ENCODE measurements at places on chromosomes 11 and 22.
A peak's percentile ranks its signal among the peaks of the same experiment; 100 is the strongest.

GRCh38 chr11:13140873-13141655 lies 131.9 kb downstream of the RASSF10 start:
- DNase-seq, result no peak

GRCh38 chr22:29831958-29832357 lies 6.1 kb downstream of the ASCC2 start:
- no peak for DNase-seq

GRCh38 chr22:17724241-17724640 lies 50.0 kb downstream of the BID start:
- no peak for DNase-seq

- DNase-seq, result peak; percentile 88
These were observed 26.8 kb downstream of the RPL3 start for GRCh38 chr22:39292561-39293074.

DNA sequence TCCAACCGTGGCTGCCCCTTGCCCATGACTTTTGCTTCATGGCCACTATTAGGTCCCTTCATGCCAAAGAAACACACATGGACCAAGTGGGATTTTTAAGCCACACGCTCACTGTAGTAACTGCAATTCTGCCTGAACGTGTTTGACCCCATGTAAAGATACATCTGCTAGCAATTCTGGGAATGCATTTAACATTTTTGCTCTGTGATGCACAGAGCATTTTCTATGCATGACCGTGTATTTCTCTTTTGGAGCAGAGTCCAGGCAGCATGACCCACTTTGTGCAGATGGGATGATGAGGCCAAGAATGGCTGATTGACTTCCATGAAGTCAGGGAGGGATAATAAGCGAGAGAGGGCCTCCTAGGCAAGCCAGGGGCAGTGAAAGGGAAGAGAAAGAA lies 108.5 kb downstream of the TP53I11 start:
- peak; percentile 90 for DNase-seq

GRCh38 chr11:118689852-118690552 lies 10.6 kb upstream of the TREH start:
- DNase-seq, result peak; percentile 97

GRCh38 chr22:32676191-32676590 lies 125.3 kb upstream of the TIMP3 start:
- no peak for DNase-seq

DNA sequence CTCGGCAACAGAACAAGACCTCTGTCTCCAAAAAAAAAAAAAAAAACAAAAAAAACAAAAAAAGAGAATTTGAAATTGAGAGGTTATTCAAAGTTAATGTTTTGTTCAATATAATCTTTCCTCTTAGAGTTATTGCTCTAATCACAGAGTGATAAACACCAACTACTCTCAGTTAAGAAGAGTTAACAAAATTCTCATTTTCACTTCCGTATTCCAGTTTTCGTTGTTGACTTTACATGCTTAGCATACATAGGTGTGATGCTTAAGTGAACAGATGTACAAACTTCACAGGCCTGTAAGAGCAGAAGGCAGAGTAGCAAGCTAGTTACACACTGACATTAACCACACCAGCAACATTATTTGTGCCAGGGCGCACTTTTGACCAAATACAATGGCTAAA lies 12.3 kb downstream of the EIF4ENIF1 start:
- no peak for DNase-seq

- peak; percentile 63 for DNase-seq
These were observed 1.1 kb downstream of the TLCD5 start for GRCh38 chr11:120326228-120326627.

DNA sequence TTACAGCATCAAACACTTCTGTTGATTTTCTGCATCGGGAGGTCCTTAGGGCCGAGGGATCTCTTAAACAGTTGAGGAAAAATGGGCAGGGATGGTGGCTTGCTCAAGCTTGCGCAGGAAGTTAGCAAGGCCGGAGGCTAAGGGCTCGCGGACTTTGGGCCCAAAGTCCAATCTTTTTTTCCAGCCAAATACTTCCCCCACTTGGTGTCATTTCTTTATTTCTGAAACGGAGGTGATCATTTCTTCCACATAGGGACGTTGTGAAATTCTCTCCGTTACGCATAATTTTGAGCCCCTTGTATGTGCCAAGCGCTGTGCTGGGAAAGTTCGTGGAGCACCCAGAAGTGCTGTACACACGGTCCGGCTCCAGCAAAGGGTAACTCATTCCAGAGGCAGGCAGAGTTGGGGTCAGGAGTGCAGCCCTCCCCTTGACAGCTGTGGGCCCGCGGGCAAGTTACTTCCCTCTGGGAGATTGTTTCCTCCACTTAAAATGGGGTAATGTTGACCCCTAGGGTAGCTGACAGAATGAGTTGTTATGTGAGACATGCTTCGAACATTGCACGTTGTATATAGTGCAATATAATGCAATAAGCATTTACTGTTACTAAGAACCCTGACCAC lies 809 bp downstream of the MIEF1 start:
- DNase-seq, result no peak

DNA sequence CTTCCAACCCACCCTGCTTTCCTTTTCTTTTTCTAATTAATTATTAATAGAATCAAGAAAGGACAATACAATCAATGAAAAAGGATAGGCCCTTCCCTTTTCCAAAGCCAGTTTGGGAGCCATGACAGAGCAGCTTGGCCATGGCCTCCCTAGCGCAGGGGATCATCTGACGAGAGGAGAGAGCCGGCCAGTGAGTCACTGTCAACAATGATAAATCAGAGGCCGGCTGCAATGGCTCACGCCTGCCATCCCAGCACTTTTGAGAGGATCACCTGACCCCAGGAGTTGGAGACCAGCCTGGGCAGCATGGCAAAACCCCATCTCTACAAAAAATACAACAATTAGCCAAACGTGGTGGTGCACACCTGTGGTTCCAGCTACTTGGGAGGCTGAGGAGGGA lies 27.5 kb upstream of the KRTAP5-7 start:
- DNase-seq, result no peak

- peak; percentile 59 for DNase-seq
These were observed 106.1 kb upstream of the PLET1 start for GRCh38 chr11:112366777-112367176.

DNA sequence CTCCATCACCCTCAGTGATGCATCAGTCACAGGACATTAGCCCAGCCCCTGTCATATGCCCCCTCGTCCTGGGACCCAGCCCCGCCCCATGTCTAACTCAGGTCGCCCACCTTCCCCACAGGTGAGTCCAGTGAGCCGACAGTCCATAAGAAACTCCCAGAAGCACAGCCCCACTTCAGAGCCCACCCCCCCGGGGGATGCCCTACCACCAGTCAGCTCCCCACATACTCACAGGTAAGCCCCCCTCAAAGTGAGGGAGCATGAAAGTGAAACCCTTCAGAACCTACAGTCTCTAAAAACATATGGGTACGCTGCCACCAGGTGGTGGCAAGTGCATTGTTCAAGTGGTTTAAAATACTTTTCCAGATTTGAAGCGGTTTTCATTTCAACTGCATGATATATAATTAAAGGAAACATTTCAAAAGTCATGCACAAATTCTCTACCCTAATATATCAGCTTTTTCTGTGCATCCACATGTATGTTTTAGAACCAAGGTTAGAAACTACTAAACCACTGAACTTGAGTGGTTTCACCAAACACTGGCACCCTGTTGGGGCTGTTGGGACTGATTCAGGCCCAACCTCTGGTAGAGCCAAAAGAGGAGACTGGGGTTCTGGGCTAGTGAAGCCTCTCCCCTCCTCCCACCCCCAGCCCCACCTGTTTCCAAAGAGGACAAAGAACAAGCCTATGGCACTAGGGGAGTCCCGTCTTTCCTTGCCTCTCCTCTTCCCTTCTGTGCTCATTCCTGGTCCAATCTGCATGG lies 17.3 kb downstream of the EPS8L2 start:
- DNase-seq, result peak; percentile 52

DNA sequence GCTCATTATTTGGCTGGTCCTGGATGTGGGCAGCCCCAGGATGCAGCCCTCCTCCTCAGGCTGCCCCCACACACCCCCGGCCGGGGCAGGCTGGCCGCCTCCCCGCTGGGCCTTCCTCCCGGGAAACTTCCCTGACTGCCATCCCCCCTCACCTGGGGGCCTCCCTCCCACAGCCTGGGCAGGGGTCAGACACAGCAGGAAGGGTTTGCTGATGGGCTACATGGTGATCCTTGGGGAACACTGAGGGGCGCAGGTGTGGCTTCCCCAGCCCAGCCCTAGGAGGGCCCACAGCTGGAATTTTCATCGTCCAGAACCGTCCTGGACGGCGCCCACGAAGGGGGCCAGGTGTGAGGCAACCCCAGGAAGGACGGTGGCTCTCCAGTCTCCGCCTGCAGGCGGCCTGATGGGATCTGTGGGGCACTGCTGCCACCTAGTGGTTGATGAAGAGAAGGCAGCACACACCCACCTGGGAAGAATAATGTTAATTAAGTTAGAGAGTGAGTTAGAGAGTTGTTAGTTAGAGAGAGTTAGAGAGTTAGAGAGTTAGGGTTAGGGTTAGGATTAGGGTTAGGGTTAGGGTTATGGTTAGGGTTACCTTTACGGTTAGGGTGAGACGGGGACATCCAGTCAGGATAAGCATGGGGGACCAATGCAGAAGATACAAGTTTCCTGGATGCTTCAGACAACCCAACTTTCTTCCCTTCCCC lies 75.9 kb upstream of the PRR5 start:
- peak; percentile 39 for DNase-seq

DNA sequence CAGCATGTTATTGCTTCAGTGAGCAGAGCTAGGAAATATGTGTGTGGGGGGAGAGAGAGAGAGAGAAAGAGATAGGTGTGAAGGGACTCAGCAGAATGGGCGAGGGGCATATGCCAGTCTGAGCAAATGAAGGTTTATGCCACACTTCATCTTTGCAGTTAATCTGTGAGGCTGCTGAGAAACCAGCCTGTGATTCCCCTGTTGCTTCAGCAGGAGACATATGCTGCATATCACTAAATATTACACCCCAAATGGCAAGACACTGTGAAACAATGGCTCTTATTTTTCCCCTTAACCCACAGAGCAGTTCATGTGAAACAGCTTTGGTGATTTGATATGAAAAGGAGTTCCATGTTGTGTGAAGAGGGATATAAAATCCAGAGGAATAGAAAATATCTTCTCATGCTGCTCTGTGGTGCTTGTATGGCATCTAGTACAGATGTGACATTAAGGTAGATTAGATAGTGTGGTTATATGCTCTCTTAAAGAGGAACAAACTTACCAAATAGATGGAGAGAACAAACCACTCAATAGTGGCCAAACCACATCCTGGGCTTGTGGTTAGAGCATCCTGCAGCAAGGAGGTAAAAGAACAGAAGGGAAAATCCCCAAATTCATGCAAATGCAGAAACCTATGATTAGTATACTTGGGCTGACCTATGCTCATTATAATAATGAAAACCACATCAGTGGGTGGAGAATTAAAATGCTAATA lies 864.2 kb downstream of the FAM181B start:
- no peak for DNase-seq

DNA sequence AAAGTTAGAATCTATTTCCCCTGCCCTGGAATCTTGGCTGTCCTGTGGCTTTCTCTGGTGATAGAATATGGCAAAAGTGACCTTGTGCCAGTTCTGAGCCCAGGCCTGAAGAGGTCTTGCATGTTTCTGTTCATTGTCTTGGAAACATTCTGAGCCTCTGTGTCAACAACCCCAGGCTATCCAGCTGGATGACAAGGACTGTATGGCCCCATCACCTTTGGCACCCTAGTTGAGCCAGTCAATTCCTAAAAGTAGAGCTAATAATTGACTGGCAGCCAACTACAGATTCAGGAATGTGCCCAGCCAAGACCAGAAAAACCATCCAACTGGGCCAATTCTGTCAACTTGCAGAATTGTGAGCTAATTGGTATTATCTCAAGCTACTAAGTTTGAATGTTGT lies 514.1 kb upstream of the LARGE1 start:
- no peak for DNase-seq

GRCh38 chr11:46290598-46291309 lies 13.3 kb downstream of the CREB3L1 start:
- peak; percentile 90 for DNase-seq

- no peak for DNase-seq
These were observed 173.9 kb downstream of the DDX10 start for GRCh38 chr11:108838792-108839105.

DNA sequence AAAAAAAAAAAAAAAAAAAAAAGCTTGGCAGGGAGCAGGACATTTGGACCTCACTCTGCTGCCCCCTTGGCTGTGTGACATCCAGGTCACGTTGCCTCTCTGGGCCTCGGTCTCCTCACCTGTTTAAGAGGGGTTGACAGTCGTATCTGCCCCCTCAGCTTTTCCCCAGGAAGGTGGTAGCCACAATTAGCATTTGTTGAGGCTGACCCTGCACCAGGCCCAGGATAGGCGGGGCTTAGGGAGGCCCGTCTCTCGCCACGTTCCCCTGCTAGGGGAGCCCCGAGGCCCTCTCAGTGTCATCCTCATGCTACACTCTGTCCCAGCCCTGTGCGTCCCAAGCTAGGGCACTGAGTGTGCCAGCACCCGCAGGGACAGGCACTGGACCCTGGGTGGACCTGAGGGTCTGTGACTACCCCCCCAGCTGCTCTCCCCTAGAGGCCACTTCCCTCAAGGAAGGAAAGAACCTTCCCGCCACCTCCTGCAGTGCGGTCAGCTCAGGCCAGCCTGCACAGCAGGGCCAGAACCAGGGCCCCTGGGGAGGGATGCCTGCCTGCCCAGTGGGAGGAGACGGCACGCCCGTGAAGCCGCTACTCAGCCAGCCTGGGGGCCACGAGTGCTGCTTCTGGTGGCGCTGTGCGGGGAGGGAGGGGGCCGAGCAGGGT lies 38.5 kb upstream of the PPARA start:
- DNase-seq, result no peak

DNA sequence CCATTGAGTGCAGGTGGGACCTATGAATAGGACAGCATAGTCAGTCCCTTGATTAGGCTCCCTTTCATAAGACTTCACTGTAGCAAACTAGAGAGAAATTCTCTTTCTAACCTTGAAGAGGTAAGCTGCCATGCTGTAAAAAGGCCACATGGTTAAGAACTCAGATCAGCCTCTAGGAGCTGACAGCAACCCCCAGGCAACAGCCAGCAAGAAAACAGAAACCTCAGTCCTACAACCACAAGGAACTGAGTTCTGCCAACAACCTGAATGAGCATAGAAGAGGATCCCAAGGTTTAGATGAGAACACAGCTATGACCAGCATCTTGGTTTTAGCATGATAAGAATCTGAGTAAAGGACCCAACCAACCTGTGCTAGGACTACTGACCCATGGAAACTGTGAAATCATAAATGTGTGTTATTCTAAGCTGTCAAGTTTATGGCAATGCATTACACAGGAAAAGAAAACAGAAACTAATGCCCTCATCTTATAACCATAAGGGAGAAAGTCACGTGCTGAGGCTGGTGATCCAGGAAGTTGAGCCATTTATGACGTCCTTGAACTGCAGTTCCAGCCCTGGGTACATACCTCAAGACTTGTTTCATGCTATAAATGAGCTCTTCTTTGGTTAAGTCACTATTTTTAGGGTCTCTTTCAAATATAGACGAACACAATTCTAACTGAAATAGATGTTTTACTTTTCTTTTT lies 43.3 kb downstream of the RAB38 start:
- DNase-seq, result no peak

GRCh38 chr11:230431-230830 lies 5.7 kb downstream of the SIRT3 start:
- DNase-seq, result no peak

DNA sequence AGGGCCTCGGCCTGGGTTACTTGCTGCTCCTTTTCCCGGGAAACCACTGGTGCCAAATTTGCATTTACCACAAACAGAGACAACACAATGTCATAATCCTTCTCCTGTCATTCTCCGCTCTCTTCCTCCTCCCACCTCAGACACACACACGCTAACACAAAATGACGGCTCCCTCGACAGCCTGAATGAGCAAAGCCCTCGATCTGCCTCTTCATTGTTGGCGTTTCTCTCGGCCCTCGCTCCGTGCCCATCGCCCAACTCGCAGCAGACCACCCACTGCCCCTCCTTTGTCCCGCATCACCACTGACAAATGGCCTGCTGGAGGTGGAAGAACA lies 12.5 kb upstream of the TCF20 start:
- DNase-seq, result no peak
